ENCODE measurements at places on chromosomes 1 and 21. TPM values are rescaled to one million over a fixed set of nuclear protein-coding genes. Genes with fewer than 3 reads are reported as not detected.

SIK1 gene
- 2.5 TPM for polyA plus RNA-seq

SOD1 gene
- 438 TPM for polyA plus RNA-seq

ITGB2 gene
- 294 TPM for polyA plus RNA-seq

KRTAP7-1 gene
- not detected for polyA plus RNA-seq

LORICRIN gene
- not detected for polyA plus RNA-seq

CDC7 gene
- polyA plus RNA-seq, result 1.8 TPM

LEPR gene
- polyA plus RNA-seq, result 0.40 TPM

OR2L13 gene
- polyA plus RNA-seq, result 0.39 TPM

TBCE gene
- 14.7 TPM for polyA plus RNA-seq

WNT3A gene
- not detected for polyA plus RNA-seq

OR2W3 gene
- polyA plus RNA-seq, result 0.91 TPM

LRRC40 gene
- 6.0 TPM for polyA plus RNA-seq

OPTC gene
- not detected for polyA plus RNA-seq

LCE1E gene
- polyA plus RNA-seq, result not detected

OR10Z1 gene
- not detected for polyA plus RNA-seq

RNU1-4 gene
- polyA plus RNA-seq, result not detected

SELE gene
- polyA plus RNA-seq, result not detected

SAMD13 gene
- not detected for polyA plus RNA-seq

LCE1D gene
- polyA plus RNA-seq, result not detected

CCDC24 gene
- polyA plus RNA-seq, result 5.3 TPM

SYT11 gene
- polyA plus RNA-seq, result 4.9 TPM

HES4 gene
- not detected for polyA plus RNA-seq

KPRP gene
- polyA plus RNA-seq, result not detected

VANGL2 gene
- not detected for polyA plus RNA-seq

SLAMF9 gene
- polyA plus RNA-seq, result not detected

NEGR1 gene
- not detected for polyA plus RNA-seq

MTF1 gene
- polyA plus RNA-seq, result 23.6 TPM

CFHR3 gene
- not detected for polyA plus RNA-seq
